ELF-1 (cell line): ENCODE measurements at places on chromosomes 4 and X.

DNA sequence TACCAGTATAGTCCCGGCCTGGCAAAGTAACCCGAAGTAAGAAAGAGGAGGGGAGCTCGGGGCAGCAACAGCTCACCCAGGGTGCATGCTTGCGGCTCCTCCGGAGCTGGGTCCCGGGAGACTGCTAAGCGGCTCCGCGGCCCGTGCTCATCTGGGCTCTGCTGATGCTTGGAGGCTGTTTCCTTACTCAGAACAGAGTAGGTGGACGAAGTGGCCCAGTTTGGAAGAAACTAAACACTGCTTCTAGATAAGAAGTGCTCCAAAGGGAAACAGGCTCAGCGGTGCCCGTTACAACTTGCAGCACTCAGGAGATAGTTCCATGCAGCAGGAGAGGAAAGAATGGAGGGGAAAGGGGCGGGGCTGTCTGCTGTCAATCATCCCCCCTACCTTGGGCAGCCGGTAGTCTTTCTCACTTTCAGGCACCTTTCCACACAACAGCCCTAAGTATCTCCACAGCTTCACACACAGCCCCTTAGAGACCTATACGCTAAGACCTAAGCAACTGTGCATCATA, at the start of gene COL4A6:
TSS of gene COL4A6 (minus strand) at position 313 of the 514 bp plus-strand sequence. CDS start at position 87, 226 bp downstream.
- peak; percentile 93 for DNase-seq

GRCh38 chrX:23503835-23504539, 163.3 kb upstream of the PRDX4 start:
- peak; percentile 82 for DNase-seq

DNA sequence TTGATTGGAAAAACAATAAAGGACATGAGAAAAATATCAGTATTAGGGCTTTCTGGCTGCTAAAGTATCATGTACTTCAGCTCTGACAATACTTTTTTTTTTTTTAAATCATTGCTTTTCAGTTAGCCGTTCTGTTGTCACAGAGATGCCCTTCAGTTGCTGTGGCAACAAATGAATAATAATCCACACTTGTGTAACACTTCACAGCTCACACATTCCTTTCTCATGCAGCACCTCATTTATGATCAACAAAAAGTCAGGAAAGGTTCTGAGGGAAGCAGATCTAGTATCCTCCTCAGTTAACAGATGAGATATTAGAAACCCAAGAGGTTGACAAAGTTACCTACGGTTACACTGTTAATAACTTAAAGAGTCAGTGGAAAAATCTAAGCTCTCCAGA, 444.2 kb upstream of the SLIT2 start:
- DNase-seq: no peak

- peak; percentile 16 for DNase-seq
These were observed 103.0 kb downstream of the TENM3 start for GRCh38 chr4:182346250-182346649.

- no peak for DNase-seq
These were observed 86.3 kb upstream of the GABRA3 start for GRCh38 chrX:152537373-152537772.

DNA sequence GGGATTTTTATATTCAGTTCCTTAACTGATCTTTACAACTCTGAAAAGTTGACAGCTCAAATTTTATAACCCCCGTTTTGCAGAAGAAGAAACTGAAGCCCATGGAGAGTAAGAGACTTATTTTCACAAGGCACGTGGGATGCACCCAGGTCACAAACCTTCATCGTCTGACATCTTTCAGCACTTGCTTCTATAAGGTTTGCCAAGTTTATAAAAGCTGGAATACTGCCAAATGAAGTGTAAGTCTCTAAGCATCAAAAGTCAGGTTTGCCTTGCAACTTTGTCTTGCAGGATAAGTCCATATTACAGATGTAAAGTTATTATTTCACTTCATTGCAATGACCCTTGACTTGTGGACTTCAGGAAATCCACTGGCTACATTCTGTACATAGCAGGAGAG, 6.3 kb upstream of the KCNIP4 start:
- no peak for DNase-seq

DNA sequence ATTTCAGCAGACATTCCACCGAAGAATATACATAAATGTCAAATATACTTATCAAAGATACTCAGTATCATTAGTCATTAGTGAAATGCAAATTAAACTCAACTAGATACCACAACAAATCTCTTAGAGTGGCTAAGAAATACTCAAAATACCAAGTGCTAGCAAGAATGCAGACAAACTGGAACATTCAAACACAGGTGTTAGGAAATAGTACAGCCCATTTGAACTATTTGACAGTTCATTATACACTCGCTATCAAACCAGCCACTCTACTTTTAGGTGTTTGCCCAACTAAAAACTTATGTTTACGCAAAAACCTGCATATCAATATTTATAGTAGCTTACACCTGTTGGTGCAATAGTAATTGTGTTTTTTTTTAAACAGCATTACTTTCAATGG, 8.8 kb downstream of the ADAM29 start:
- DNase-seq: no peak

- DNase-seq: no peak
These were observed 1.9 kb upstream of the SMARCA1 start for GRCh38 chrX:129525162-129525561.

DNA sequence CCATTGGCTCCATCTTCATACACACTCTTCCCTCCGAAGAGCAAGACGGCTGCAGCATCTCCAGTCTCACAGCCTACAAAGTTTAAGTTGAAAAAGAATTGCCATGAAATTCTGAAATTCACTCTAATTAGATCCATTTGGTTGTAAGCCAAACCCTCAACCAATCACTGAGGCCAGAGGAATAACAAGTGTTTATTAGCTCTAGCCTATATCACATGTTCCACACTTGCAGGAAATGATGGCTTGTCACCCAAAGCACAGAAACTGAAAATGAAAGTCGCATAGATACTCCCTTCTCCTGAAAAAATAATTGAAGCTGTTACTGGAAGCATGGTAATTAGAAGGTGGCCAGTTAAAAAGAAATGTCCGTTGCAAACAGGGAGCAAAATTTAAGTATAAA, 1071.8 kb downstream of the CCSER1 start:
- no peak for DNase-seq

DNA sequence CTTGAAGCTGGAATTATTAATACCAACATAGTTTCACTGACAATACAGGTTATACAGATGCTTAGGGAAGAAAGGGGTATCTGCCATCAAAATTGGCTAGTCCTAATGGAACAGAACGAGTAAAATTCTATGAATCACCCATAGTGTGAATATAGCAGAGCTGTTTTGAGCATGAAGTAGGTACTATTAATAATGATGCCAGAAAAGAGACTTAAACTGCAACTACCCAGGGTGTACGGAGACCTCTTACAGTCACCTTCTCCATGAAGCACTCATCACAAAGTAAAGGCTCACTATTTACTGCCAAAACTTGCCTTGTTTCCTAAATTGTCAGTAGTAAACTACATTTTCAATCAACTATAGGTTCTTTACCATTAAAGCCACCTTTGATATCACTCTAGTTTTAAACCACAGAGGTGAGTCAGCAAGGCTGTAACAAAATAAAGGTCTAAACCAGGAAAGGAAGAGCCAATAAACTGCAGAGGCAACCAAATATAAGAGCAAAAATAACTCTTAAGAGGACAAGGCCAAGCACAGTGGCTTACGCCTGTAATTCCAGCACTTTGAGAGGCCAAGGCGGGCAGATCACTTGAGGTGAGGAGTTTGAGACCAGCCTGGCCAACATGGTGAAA, 114.4 kb downstream of the FRYL start:
- DNase-seq: no peak

DNA sequence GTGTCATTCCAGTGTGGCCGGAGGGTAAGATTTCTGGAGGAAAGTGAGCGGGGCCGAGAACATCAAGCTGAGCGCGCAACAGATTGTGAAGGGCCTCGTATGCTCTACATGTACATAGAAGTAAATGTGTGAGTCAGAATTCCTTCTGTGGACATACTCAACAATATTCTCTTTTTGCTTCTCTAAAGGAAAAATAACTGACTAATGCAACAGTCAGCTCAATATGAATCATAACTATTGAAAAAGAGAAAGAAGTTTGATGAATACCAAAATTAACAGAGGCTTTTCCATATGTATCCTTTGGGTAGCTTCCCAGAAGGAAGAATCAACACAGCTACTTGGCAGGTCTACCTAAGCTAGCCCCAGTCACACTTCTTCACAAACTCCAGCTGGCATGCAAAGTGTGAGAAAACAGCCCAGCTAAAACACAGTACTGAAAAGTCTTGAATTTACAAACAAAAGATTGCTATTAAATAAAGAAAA, 87.5 kb upstream of the ZFP42 start:
- no peak for DNase-seq

- no peak for DNase-seq
These were observed 56.1 kb downstream of the MAGEB17 start for GRCh38 chrX:16223385-16223784.

DNA sequence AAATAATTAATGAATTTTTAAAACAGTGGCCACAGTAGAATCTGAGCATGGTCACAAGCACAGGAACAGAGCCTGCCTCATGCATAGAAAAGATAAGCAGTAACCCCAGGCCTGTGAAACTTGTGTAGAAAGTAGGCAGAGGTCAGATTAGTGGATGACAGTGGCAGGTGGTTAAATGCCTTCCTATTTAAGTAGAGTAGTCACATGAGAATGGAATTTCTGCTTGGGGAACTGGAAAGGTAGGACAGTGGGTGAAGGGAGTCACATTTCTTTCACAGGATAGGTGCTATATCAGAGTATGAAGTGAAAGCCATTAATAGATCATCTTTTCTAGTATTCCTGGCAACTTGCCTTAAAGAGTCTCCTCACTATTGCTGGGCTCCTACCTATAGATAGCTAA, 34.9 kb upstream of the ASB12 start:
- DNase-seq: peak; percentile 2

DNA sequence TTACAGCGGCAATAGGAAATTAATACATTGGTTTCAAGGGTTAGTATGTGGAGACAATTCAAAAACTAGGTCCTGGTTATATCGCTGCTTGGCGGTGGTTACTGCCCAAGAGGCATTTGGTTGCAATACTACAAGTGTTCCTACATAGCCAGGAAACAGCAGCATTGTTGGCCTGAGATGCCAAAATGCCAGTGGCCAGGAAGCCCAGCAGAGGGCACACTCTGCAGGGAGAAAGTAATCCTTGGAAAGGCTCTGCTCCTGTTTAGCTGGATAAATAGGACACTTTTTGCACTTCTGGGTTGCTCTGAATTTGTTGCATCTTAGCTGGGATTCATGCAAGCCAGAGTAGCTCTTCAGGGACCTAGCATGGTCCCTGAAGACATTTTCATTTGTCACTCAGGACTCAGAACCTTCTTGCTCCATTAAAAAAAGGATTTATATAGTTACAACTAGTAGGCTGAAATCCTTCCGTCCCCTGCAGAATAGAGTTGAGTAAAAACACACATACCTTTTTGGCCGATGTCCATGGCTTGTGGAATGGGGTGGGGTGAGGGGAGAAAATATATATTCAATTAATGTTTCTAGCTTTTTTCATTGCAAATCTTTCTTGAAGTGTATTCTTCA, 8.1 kb upstream of the GPR119 start:
- DNase-seq: peak; percentile 79

- DNase-seq: peak; percentile 6
These were observed 411.6 kb upstream of the MAGEB18 start for GRCh38 chrX:25726539-25726938.
